ENCODE measurements at places on chromosomes 7 and 10.

DNA sequence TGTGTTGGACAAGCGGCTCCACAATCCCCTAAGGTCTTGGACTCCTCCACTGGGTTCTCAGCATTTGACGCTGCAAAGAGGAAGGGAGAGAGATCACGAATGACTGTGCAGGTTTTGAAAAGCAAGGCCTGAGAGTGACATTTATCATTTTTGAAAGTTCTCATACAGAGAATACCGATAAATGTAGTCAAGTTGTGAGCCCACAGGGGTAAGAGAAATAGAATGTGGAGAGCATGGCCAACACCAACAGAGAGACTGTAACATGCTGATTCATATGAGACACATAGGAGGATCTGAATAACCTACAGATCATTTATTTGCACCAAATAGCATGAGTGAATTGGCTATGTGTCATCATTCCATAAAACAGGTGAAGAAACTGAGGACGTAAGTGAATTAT is 230.5 kb upstream of the MBL2 start:
- no peak overlapping the region for H3K27ac ChIP-seq
- no peaks in the 10 kb centered on the region for H3K36me3 ChIP-seq

DNA sequence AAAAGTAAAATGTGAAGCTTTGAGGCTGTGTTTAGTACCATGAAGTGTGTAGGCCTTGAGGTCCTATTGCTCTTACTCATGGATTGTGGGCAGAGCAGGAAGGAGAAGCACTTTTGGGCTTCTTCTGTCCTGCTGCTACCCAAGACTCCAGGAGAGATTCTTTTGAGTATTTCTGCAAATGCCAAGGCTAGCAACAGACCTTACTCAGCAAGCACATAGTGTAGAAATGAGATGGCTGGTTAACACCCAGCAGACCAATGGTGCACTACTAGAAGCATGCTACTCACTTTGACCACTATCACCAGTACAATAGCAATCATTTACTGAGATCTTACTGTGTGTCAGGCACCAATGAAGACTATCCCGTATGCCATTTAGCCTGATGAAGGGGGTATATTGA is 3.2 kb downstream of the PLPP4 start:
- no peak overlapping the region for H3K4me3 ChIP-seq
- H3K27me3 ChIP-seq, result peaks cover 29% of the 10 kb centered on the region
- no peak overlapping the region for H3K27ac ChIP-seq
- no peak for DNase-seq

- peaks cover 50% of the 10 kb centered on the region for H3K36me3 ChIP-seq
- H3K27me3 ChIP-seq, result no peaks in the 10 kb centered on the region
- peak; percentile 58 for DNase-seq
- peak overlapping the region; percentile 97 for H3K27ac ChIP-seq
- H3K4me1 ChIP-seq, result peaks cover 57% of the 10 kb centered on the region
Measured at GRCh38 chr7:100435401-100436304, 644 bp downstream of the PPP1R35 start.

DNA sequence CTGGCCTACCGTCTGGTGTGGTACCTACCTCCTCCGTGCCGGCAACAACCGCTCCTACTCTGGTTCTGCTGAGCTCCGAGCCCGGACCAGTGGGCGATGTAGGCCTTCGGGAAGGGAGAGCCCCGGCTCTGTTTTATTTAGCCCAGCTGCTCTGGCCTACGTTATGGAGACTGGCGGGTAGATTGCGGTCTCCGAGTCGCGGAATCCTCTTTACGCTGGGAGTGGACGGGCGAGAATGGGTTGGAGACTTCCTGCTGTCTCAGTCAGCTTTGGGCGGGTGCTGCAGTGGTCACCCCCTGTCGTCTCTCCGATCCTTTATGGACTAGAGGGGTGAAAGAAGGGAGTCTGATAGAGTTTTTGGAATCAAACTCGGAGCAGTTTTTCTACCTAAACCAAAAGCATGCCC is 406 bp downstream of the CBLL1 start:
- H3K36me3 ChIP-seq, result peaks cover 22% of the 10 kb centered on the region
- H3K27me3 ChIP-seq, result no peaks in the 10 kb centered on the region
- H3K4me1 ChIP-seq, result peaks cover 51% of the 10 kb centered on the region

All from activated CD4-positive, alpha-beta T cell treated with anti-CD3 and anti-CD28 coated beads, Interleukin-2, amount 10 ng/mL, durations not matched to agents 7 days and 5 days (primary cell).